ENCODE measurements at places on chromosomes 6 and 20.

- no peak for DNase-seq
These were observed 251.5 kb upstream of the TCF21 start for GRCh38 chr6:133637436-133637835.

- no peak for DNase-seq
These were observed 22.0 kb upstream of the FRMD1 start for GRCh38 chr6:168100803-168101589.

- no peak for DNase-seq
These were observed 61.0 kb downstream of the ARHGAP18 start for GRCh38 chr6:129648819-129649491.

GRCh38 chr6:127921982-127922381, 21.1 kb upstream of the THEMIS start:
- no peak for DNase-seq

GRCh38 chr6:18019539-18020534, 32.4 kb upstream of the KIF13A start:
- no peak for DNase-seq
